ENCODE measurements at places on chromosomes 6 and 20. TPM values are rescaled to one million over a fixed set of nuclear protein-coding genes. Genes with fewer than 3 reads are reported as not detected.

UNC93A gene
- total RNA-seq: not detected

MUC22 gene
- total RNA-seq: 0.14 TPM

YIPF3 gene
- 72.2 TPM for total RNA-seq

NEURL2 gene
- 5.0 TPM for total RNA-seq

HLA-DQA2 gene
- 2.7 TPM for total RNA-seq

CLDN20 gene
- 0.19 TPM for total RNA-seq

TBXT gene
- not detected for total RNA-seq

OR12D2 gene
- not detected for total RNA-seq

PHF3 gene
- 33.4 TPM for total RNA-seq

PPP1R14C gene
- 129 TPM for total RNA-seq

OPRM1 gene
- total RNA-seq: not detected

RALY gene
- total RNA-seq: 102 TPM

ABCF1 gene
- total RNA-seq: 39.5 TPM

CNR1 gene
- total RNA-seq: 0.16 TPM

SPATA2 gene
- total RNA-seq: 8.0 TPM

TMEM14C gene
- 120 TPM for total RNA-seq

PNPLA1 gene
- not detected for total RNA-seq

SFT2D1 gene
- total RNA-seq: 21.9 TPM

SIRPA gene
- total RNA-seq: 20.9 TPM

MYLIP gene
- total RNA-seq: 13.0 TPM

GSTA3 gene
- total RNA-seq: not detected

FERMT1 gene
- 1.5 TPM for total RNA-seq

MEP1A gene
- total RNA-seq: not detected

SLC16A10 gene
- 12.1 TPM for total RNA-seq

BTNL2 gene
- total RNA-seq: not detected

ZBTB22 gene
- total RNA-seq: 10.8 TPM

RNGTT gene
- 7.0 TPM for total RNA-seq

NKAIN4 gene
- not detected for total RNA-seq

TAP2 gene
- total RNA-seq: 19.3 TPM

DZANK1 gene
- total RNA-seq: 1.1 TPM

DEFB132 gene
- total RNA-seq: not detected

CLIC5 gene
- 312 TPM for total RNA-seq

LAMA4 gene
- total RNA-seq: 83.0 TPM

TDRD6 gene
- total RNA-seq: 0.35 TPM

C4B gene
- total RNA-seq: 81.6 TPM

SGK2 gene
- 1.1 TPM for total RNA-seq

CST9 gene
- not detected for total RNA-seq

ZNF391 gene
- 0.89 TPM for total RNA-seq
